NCI-H226 (cell line): ENCODE measurements at places on chromosomes 2 and 18.

DNA sequence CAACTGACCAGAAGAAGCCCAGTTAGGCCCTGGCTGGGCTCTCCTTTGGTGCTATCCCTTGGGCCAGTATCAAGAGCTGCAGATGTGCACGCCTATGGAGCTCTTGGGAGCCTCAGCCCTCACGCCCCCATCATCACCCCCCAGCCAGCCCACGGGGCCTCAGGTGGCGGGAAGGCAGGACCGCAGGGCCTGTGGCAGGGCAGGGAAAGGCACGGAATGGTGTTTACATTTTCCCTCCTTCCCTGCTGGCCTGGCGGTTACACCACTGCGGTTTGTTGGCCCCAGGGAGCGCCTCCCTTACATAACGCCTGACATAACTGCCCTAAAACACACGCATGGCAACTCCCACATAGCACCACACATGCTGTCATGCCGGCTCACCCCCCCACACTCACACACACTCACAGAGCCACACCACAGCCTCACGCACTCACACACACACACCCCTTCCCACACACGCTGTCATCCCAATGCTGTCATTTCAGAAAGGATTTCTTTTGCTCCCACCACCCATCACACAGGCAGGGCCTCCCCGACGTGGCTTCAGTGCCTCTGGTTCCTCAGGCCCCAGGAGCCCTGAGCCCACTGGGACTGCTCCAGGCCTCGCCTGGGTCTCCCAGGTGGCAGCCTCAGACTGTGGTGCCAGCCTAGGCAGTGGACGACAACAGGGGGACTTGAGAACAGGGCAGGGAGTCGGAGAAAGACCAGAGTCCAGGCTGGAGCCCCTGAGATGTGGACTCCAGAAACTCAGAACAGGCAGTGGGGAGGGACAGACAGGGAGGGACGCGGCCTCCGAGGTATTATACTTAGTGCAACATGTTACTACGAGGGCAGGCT lies 15.7 kb downstream of the ZFP36L2 start:
- DNase-seq = no peak

DNA sequence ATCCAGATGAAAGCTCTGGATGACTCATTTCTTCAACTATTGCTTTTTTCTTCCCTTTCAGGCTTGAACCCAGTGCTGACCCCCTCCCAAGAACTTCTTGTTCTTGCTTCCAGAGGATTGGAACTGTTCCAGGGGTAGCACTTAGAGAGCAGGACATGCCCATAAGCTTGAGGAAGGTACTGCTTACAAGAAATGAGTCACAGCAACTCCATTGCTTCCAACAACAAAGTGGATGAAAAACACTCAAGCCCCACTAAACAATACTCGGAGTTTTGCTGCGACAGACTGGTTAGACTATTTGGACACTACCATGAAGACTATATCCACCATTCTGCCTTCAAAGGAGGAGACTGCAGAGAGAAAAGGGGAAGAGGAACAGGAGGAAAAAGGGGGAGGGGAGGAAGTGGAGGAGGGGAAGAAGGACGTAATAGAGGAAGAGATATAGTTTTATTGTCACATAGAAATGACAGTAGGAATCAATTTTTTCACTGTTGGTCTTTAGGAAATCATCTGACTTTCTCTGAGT lies 1.6 kb upstream of the EPC2 start:
- no peak for DNase-seq

DNA sequence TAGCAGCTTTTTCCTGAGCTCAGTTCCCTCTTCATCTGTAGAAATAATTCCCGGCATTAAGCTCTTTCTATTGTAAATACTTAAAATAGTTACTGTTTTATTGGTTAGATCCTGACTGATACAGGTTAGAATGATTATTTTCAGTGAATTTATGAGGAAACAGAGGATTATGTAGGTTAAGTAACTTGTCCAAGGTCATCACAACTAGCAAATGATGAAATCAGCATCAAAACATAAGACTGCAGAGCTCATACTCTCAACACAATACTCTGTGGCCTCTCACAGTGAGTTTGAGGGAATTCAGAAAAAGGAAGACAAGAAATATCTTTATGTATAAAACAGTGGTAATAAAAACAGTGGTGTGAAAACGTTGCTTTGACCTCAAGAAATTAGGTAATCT lies 113.2 kb upstream of the DLX2 start:
- DNase-seq = no peak

DNA sequence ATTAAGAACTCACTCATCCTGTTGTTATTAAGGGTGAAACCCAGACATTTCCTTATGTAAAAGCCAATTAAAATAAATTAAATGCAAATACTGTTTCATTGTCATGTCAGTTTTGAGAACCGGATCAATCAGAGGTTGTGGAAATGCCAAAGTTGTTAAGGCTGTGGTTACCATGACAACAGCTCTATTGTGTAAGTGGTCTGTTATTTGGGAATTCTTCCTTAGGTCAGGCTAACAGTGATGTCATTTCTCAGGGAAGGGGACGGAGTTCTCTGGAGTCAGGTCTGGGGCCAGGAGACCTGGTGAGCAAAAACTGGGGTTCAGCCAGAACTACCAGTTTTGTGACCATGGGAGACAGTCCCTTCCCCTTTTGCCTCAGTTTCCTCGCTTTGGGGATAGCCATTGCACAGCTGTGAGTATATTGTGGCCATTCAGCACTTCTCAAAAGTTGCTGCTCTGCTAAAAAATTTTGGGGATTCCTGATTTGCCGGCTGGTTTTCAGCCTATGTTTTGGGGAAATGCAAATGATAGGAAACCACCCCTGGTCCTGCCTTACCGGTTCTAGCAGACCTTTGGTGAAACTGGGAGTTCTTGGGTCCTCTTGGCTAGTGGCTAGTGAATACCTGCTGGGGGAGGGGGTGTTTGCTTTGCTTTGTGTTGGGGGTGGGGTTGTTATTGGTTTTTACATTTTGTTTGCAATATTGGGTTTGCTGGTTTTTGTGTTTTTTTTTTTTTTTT lies 21.6 kb downstream of the HPCAL1 start:
- no peak for DNase-seq

GRCh38 chr18:2400701-2401196 lies 170.6 kb downstream of the METTL4 start:
- no peak for DNase-seq

- peak; percentile 62 for DNase-seq
These were observed 407.1 kb downstream of the SLC4A3 start for GRCh38 chr2:220034426-220035130.

DNA sequence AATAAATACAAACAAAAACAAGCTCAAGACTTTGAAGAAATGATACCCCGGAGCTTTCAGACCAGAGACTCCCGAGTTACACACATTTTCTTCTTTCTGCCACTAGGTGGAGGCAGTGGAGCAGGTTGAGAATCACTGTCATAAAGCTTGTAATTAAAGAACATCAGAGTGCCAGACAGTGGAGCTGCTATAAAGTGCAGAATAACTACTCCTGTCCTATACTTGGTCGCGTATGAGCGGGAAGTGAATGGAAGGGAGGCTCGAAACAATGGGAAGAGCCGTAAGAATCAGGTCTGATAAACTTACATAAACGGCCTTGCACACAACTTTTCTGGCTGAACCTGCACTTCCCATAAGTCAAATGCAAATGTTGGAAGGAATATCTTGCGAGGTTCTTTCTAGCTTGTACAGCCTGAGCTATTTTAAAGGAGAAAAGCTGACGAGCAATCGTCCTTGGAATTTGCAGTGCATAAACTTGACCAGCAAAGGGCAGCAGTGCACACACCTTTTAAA lies 189.0 kb downstream of the RPIA start:
- DNase-seq = peak; percentile 23
